ENCODE measurements at places on chromosomes 13 and 19.

DNA sequence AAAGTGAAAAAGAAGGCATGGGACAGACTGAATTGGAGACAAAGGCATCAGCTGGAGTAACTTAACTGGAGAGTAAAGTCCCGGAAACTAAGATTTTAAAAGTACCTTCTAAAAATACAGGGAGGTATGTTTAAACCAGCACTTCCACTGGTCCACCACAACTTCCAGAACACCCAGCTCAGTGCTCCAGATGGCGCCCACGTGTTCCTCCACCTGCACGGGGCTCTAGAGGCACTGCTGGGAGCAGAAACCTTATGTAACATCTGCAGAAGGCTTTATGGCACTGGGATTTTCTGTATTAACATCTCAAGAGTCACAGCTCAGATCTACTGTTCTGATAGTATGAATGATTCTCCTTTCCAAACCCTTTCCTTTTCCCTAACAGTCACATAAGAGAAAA, 252.1 kb downstream of the DCLK1 start:
- no peak for DNase-seq

GRCh38 chr19:41999071-41999877, 5.2 kb upstream of the ATP1A3 start:
- DNase-seq = no peak

DNA sequence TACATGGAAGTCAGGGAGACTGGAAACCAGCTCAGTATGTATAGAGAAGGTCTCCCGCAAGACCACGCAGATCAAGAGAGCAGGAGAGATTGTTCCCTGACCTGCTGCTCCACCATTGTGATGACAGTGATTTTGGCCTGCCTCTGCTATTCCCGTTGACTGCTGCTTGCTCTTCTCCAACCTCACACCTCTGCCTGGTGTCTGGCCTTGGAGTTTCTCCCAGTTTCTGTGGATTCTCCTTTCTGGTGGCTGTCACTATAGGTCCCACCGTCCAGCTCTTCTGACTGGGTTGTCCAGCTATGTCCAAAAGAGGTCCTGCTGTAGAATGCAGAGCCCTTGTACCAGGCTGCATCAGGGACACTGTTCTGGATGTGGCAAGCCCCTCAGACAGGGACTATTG, 171.7 kb downstream of the DNAJC15 start:
- DNase-seq = no peak

DNA sequence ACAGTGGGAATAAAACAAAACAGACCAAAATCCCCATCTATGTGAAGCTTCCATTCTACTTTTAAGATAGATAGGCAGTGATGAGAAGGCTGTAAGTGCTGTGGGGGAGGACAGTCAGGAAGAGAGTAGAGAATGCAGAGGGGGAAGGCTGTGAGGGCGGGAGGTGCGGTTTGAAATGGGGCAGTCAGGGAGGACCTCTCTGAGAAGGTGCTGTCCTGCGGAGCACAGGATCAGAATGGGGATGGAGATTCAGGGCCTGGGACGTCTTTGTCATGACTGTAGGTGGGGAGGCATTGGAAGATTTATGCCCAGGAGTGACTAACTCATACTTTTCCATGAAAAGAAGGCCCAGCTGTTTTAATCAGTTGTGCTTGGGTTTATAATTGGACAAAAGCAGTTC, 3.9 kb upstream of the GPR183 start:
- no peak for DNase-seq

DNA sequence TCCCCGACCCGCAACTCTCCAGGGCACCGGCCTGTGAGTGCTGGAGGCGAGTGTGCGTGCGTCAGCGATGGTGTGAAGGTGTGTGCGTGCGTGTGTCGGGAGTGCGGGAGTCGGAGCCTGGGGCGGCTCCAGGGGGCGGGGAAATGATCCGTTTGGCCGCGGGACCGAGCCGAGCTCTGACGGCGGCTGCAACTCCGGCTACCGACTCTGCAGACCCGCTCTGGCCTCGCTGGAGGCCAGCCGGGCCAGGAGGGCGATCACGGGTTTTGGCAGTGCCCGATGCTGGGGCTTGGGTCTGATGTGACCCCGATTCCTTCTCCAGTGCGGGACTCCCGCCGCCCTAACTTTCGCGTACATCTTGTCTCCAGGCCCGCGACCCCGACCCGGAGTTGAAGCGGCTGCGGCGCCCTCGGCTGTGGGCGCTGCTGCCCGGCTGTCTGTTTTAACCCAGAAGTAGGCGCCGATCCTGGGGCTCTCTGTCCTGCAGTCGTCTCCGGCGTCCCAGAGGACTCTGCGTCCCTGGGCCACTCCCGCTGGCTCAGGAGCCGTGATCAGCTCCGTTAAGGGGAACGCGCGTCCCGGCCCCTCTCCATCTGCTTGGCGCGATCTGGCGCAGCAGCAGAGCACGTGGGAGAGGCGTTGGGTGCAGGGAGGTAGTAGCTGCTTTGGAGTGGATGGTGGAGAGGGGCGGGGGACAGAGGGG, 1.2 kb downstream of the CHST8 start:
- peak; percentile 21 for DNase-seq

DNA sequence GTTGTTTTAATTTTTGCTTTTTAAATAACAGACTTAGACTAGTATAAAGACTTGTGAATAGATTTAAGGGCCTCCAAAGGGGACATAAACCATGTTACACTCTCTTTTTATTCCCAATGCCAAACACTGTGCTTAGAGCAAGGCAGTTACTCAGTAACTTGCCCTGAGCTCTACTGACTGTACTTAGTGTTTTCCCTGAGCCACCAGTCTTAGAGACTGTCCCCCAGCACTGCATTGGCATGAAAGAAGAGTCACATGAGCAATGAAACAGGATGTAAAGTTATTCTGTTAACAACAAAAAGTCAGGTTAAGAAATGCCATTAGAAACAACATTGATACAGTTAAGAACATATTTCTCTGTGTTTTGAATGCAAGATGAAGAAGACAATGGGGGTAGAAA, 187.9 kb downstream of the TBC1D4 start:
- no peak for DNase-seq

- no peak for DNase-seq
Measured at GRCh38 chr13:50241479-50241878, 226.2 kb downstream of the KCNRG start.
